ENCODE measurements at places on chromosomes 3 and 15. TPM values are rescaled to one million over a fixed set of nuclear protein-coding genes. Genes with fewer than 3 reads are reported as not detected.

The MYLK gene
- total RNA-seq = 23.4 TPM

The RTP3 gene
- not detected for total RNA-seq

The CX3CR1 gene
- total RNA-seq = not detected

The UBA7 gene
- total RNA-seq = 69.8 TPM

The ATP13A5 gene
- total RNA-seq = not detected

The COL8A1 gene
- 69.2 TPM for total RNA-seq

The PLSCR2 gene
- total RNA-seq = not detected

The ZCWPW2 gene
- 0.32 TPM for total RNA-seq
